ENCODE measurements at places on chromosomes 5 and 9.
A peak's percentile ranks its signal among the peaks of the same experiment; 100 is the strongest.

DNA sequence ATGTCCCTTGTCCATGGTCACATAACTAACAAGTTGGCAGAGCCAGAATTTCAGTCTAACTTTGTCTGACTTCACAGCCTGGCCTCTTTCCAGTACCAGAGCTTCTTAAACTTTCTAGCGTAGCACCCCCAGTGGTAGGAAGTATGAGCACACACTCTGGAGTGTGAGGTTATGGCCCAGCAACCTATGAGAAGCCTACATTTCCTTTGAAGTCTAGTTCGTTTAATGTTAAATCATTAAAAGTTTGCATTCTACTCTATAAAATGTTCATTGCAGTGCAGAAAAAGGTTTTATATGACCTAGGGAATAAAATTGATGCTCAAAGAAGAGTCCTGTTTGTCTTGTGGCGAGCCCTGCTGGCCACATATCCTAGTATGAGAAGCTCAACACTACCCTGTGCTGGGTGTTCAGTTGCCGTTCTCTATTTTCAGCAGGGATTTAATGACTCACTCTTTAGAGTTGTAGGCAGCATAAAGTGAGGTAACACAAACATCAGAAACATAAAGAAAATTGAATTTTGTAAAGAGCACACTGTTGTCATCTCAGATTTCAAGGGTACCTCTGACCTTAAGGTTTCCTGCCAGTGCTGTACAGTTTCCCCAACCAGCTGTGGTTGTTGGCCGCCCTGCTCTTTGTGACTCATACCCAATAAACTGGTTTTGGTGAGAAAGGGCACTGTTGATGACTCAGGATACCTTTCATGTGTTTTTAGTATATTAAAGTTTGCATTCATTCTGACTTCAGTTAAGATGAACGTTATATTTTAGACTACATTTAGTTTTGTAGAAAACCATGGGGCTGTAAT is 14.3 kb downstream of the MCCC2 start:
- DNase-seq = peak; percentile 49

DNA sequence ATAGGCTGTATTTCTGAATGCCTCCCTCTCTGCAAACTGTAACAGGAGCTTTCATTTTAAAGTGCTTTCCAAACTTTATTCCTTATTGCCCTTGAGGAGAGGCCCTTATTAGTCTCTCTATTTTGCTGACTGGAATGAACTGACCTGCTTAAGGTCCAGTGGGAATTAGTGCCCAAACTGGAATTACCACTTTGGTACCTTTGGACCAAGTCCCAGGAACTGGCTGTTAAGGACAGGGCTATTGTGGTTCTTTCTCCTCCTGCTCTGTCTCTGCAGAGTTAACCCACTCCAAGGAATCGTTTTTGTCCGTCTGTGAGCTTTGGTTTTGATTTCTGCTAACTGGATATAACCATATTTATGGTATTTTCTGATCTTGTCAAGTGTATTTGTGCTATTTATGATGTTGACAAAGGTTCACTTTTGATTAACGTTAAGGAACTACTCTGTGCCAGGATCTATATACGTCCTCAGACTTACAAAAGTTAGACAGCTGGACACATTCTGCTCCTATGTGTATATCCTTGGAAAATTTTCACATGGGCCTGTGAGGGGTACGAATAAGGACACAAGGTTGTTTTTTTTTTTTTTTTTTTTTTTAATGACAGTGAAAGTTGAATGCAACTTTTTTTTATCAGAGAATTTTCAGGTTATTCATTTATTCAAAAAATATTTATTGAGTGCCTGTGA is 189.1 kb upstream of the ANKRD55 start:
- DNase-seq = no peak

DNA sequence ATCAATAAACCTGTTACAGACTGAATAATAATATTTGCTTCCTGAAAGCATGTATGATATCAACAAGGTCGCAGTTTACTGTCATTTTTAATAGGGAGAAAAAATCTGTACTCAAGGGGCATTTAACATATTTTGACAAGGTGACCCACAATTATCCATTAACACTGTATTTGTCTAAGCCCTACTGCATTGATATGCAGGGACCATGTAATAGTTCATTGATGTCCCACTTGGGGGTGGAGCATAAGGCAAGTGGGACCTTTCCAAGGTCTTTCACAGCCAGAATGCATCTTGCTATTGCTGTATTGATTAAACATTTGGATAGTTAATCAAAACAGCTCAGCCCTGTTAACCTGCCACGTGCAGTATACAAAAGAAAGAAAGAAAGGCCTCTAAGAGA is 502.0 kb downstream of the NR2F1-AS1 start:
- DNase-seq = no peak

- no peak for DNase-seq
These were observed 2.5 kb upstream of the FGF1 start for GRCh38 chr5:142688281-142688989.

DNA sequence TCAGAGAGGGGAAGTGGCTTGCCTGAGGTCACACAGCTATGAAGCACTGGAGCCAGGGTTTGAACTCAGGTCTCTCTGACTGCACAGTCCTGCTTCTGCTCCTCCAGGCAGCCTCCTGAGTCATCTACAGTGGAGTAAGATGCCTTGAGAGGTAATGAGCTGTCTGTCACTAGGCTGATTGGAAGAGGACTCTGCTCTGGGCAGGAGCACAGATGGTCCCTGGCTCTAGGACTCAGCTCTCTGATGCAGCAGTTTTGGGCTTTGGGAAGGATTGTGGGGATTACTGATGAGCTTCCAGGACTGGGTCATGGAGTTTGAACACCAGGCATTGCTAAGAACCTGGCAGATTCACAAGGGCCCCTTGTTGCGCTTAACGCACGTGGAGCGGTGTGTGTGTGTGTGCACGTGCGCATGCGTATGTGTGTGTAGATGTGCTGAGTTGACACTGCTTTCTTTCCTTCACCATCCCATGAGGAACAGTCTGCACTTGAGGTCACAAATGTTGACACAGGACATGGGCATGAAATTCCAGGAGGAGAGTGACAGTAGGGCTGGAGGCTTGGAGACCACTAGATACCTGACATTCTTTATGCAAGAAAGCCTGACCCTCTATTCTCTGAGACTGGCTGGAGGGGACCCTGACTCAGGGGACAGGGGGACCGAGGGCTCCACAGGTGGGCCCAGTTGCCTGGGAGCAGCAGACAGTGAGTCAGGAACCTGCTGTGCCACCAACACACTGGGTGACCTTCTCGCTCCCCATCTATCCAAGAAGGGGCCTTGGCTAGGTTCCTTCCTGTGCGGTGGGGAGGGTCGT is 170.5 kb downstream of the RGS3 start:
- DNase-seq = no peak

- DNase-seq = no peak
These were observed 58.3 kb upstream of the CPEB4 start for GRCh38 chr5:173829826-173830225.

GRCh38 chr5:683551-684481 is 9.3 kb downstream of the TPPP start:
- DNase-seq = peak; percentile 18

- no peak for DNase-seq
These were observed 97.0 kb upstream of the ZNF366 start for GRCh38 chr5:72604111-72604797.

GRCh38 chr9:124010665-124011321 is 775 bp upstream of the LHX2 start:
- DNase-seq = no peak

- no peak for DNase-seq
These were observed 123.6 kb upstream of the PTCH1 start for GRCh38 chr9:95640336-95640735.

- no peak for DNase-seq
These were observed 153.8 kb downstream of the DROSHA start for GRCh38 chr5:31378136-31378535.

GRCh38 chr9:27799326-27799725 is 226.0 kb upstream of the C9orf72 start:
- DNase-seq = no peak

DNA sequence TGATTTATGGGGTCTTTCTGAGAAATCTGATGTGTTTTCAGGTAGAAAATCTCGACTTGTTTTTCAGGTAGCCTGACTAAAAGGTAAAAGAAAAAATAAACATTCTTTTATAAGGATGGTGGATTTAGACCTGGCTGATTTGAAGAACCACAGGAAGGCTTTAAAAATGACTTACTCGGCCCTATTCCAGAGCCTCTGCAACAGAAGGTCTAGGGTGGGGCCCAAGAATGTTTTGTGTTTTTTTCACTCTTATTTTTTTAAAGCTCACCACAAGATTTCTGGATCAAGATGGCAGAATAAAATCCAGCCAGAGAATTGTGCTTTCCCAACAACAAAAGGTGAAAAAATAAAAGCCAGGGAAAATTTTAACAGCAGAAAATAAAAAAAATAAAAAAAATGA is 59.1 kb downstream of the FNBP1 start:
- no peak for DNase-seq

- no peak for DNase-seq
These were observed 8.9 kb upstream of the SH3TC2 start for GRCh38 chr5:149071756-149072155.

DNA sequence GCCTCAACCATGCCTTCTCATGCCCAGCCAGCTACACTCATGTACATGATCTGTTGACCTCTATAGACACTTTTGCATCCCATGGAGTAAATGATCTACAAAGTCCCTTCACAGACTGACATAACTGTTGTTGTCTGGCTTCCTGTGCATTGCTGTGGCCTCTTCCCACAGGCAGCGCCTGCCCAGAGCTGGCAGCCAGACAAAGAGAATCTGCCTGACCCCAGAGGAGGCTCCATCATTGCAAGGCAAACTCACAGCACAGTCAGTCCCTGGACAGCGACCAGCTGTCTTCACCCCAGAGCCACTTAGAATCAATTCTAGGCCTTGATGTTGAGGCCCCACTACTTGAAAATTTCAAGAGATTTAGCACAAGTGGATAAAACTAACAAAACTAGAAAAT is 65.5 kb downstream of the INSYN2B start:
- peak; percentile 36 for DNase-seq

DNA sequence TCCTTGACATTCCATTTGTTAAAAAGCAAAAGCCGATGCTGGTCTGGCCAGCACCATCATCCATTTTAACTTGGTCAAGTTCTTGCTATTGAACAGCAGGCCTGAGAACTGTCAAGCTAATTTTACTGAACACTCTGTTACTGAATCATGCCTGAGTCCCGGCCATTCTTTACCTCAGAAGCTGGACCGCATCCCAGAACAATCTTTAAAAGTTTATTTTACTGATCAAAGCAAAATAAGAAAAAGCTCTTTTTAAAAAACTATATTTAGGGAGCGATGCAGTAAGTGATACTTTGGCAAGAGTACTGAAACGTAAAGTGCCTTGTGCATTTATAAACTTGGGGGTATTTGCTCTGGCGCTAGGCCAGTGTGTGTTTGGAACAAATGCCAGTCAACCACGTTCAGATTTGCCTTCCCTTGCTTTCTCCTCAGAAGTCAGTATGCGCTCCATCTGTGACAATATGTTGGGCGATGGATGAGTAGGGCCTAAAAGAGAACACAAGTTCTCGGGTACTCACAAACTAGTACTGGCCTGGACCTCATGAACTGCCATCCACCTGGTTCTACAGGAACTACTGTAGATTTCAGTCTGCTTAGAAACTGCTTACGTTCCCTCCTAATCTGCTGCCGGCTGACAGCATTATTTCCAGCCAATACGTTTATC is 161.9 kb downstream of the MAPKAP1 start:
- no peak for DNase-seq

DNA sequence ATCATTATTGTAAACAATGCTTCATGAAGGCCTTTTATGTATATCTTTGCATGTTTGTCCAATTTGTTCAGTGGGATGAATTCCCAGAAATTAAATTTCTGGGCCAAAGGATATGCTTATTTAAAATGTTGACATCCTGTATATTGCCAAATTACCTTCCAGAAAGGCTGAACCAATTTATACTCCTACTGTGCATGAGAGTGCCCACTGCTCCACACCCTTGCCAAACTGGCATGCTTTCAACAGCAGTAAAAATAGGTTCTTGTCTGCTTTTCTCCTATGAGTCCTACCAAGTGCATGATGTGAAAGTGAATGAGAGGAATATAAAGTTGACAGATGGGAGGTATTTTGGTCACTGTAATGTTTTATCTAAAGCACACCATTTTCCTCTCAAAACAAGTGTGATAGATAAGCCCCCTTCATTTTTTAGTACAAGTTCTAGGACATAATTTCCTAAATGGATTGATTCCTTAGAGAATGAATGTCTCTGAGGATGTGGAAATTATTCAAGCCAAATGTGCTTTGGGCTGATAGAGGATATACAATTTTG is 70.5 kb upstream of the ERBIN start:
- no peak for DNase-seq

DNA sequence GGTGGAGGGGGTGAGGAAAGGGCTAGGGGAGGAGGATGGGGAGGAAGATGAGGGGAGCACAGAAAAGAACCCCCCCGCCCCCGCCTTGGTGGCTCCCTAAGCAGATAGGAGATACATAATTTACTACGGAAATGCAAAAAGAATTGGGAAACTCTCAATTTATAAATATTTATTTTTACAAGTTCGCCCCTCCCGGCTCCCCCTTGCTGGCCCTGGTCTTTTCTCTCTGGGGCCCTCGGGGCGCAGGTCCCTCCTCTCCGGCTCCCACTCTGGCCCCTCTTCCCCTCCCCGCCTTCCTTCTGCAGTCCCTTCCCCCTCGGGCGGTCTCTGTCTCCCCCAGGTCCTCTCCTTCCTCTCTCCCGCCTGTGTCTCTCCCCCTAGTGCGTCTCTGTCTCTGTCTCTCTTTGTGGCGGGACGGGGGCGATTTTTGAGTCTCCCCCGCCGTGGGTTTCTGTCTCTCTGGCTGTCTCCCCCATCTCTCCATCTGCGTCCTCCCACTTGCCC is 173.6 kb upstream of the IER5L start:
- DNase-seq = peak; percentile 70

- DNase-seq = no peak
These were observed 210.1 kb upstream of the ZNF608 start for GRCh38 chr5:124956471-124957029.

- DNase-seq = no peak
These were observed 6.0 kb upstream of the LCP2 start for GRCh38 chr5:170303549-170303948.

DNA sequence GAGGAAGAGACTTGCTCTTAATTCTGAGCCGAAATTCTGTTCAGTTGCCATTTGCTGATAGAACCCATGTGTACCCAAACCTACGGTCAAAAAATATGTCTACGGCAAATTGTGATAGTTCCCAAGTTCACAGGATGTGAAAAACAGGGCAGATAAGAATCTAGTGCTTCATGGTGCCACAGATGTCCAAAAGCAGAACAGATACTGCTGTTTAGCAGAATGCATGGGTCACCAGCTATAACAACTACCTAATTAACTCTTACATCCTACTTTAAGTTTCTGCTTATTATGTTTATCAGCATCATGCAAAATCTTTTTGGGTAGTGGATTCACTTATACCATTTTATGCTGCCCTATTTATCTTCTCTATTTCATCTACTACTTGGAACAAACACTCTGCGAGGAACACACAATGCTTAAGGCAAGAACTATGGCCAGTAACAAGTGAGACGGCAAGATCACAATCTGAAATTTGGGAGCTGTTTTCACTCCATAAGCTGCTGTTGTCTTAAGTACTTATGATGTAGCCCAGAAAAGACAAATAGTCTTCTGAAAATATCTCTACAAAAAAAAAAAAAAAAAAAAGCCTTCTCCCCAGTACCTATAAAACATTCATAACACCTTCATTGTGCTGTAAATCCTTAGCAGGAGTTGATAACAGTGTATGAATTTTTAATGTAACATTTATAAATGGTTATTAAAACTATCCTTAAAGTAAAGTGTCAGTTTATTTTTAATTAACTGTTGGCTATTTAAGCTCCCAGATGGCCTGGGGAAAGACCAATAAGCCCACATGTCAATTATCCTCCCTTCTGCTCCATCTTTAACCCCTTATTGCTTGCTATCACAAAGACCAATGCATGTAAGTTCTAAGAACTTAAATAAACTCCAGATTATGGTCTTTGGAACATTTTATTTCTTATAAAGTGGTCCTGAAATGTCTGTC is 232.3 kb downstream of the TLR4 start:
- no peak for DNase-seq

All from H9 (cell line).